Gastroesophageal sphincter (tissue), 4 donors: ENCODE measurements at places on chromosomes 16 and 17. TPM values are rescaled to one million over a fixed set of nuclear protein-coding genes. Genes with fewer than 3 reads are reported as not detected.

DNA sequence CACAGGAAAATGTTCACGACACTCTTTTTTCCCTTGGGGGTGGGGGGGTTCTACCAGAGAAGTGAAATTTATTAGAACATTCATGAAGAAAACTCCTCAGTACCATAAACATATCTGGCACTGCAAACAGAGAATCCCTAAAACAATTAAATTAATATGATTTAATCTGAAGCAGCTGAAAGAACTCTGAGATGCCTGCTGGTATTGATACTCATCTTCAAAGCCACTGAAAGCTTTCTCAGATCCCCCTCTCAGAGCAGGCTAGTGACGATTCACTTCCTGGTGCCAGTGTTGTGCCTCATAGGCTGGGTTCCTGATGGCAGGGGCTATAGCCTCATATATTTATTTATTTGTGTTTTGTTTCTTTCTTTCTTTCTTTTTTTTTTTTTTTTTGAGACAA lies 52.7 kb downstream of the MYH10 start:
- no peak for ATAC-seq

GRCh38 chr16:64983963-64984362 lies 137.9 kb downstream of the CDH11 start:
- no peak for ATAC-seq

DNA sequence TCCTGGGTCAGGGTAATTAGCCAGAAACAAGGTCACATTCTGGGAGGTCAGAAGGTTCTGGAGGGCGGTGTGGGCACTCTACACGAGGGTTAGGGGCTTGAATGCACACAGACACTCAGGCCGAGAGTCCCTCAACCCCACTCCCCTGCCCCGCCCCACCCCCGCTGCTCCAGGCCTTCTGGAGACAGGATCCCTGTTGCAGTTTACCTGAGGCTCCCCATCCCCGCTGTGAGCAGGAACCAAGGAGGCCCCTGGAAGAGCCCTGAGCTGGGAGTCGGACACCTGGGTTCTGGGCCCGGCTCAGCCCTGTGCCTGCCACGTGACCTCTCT lies 4.4 kb upstream of the ACTG1 start:
- ATAC-seq = no peak

DNA sequence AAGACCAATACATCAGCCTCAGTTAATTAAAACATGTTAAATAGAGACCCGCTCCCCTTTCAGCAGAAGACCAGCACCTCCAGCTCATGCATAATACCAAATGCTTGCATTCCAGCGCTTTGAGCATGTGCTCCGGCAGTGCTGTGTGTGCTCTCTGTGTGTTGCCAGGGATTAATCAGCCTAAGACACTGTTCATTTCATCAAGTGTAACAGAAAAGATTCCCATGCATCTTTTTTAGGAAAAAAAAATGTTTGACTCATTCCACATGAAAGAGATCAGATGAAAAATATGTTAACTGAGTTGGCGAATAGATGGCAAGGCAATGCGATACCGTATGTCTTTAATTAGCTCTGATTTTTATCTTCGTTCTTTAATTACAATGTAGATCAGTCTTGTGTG lies 187.6 kb downstream of the RPTOR start:
- no peak for ATAC-seq

The PPM1E gene
- 0.35 TPM for total RNA-seq

The LGALS9C gene
- total RNA-seq = not detected
